ENCODE measurements at places on chromosomes 2 and 18. TPM values are rescaled to one million over a fixed set of nuclear protein-coding genes. Genes with fewer than 3 reads are reported as not detected.

CYTIP gene
- 0.16 TPM for total RNA-seq

YPEL5 gene
- total RNA-seq = 250 TPM

GAL3ST2 gene
- 0.09 TPM for total RNA-seq

ADGRF3 gene
- total RNA-seq = not detected

NT5DC4 gene
- not detected for total RNA-seq

UGT1A3 gene
- not detected for total RNA-seq

ANKRD62 gene
- not detected for total RNA-seq

ABCA12 gene
- 0.09 TPM for total RNA-seq

RGPD4 gene
- total RNA-seq = not detected

SLC8A1 gene
- 82.7 TPM for total RNA-seq

RND3 gene
- 557 TPM for total RNA-seq

G6PC2 gene
- not detected for total RNA-seq

ZNF385B gene
- not detected for total RNA-seq
